ENCODE measurements at places on chromosomes 2 and 18. TPM values are rescaled to one million over a fixed set of nuclear protein-coding genes. Genes with fewer than 3 reads are reported as not detected.

- DNase-seq: no peak
These were observed 288.1 kb downstream of the SUCLG1 start for GRCh38 chr2:84170979-84171378.

GRCh38 chr2:37681587-37681986 lies 10.1 kb upstream of the CDC42EP3 start:
- no peak for DNase-seq

- DNase-seq: no peak
These were observed 213.0 kb upstream of the HAAO start for GRCh38 chr2:43005245-43005974.

DNA sequence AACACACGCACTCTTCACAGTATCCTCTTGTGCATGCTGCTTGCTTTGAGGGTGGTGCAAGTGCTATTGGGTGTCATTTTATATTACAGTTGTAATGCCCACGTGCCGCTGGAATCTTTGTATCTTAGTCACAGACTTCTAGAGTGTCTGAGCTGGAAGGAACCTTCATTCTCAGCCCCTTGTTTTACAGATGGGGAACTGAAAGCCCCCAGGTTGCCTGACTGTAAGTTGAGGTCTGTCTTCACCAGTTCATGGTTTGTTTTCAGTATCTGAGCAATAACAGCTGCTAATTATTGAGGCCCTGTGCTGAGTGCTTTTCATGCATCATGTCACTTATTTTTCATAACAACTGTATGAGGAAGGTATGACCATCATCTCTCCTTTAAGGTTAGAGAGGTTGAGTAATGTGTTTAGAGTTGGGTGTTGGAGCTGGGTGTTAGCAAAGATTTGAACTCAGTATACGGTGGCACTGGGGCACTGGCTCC lies 77.0 kb downstream of the PRKCE start:
- no peak for DNase-seq

GRCh38 chr2:12858786-12859185 lies 142.1 kb downstream of the TRIB2 start:
- DNase-seq: peak; percentile 18

GRCh38 chr2:130913891-130914290 lies 77.2 kb downstream of the ARHGEF4 start:
- DNase-seq: no peak

DNA sequence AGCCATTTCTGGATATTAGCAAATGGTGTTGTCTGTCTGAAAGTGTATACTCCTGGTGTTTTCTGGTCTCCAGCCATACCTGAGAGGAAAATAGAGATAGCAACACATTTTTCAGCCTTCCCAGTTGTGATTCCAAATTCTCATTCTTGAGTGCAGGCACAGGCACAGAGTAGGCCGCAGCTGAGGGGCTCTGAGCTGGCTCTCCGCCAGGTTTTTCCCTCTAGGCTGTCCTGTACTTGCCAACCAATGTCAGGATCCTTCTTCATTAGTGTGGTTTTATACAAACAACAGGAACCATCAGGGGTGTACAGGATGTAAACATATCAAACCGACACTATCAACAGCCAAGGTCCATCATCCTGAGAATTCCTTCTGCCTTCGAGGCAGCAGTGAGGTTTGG lies 1733.6 kb upstream of the CELF4 start:
- no peak for DNase-seq

DNA sequence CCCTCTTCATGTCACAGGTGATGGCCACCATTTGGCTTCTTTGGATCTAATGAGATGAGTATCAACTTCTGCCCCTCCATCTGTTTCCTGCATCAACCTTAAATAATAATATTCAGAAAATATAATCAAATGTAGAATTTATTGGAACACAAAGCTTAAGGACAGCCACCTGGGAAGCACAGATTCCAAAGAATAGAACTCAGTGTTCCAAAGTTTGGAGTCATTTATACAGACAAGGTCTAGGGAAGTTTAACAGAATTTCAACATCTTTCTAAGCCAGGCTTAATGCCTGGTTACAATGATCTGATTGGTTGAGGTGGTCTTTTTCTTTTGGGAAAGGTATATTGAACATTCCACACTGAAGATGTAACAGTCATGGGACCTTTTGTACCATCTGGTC lies 218.0 kb upstream of the PIEZO2 start:
- DNase-seq: no peak

DNA sequence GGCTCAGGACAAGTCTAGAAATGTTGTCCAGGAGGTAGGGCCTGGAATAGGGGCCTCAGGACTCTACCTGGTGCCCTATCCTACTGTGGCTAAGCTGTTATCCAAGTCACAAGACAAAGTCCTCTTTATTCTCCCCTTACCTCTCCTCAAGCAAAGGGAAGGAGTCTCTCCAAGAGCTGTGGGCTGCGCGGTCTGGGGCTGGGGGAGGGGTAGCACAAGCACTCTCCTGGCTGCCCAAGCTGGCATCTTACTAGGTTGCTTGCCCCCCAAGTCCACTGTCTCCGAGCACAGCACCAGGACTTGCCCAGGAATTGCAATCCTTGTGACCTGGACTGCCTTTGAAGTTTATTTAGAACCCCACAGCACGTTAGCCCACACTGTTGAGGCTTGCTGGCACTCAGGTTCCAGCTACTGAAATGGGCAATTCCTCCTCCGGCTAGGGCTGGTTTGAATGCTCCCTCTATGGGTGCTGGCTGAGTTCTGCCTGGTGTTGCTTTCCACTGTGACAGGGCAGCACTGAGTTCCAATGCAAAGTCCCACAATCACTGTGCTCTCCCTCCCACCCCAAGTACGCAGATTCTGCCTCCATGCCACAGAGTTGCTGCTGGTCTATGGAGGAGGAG lies 18.5 kb downstream of the DHRS9 start:
- no peak for DNase-seq

- no peak for DNase-seq
These were observed 4.7 kb upstream of the CAPN10 start for GRCh38 chr2:240581811-240582210.

DNA sequence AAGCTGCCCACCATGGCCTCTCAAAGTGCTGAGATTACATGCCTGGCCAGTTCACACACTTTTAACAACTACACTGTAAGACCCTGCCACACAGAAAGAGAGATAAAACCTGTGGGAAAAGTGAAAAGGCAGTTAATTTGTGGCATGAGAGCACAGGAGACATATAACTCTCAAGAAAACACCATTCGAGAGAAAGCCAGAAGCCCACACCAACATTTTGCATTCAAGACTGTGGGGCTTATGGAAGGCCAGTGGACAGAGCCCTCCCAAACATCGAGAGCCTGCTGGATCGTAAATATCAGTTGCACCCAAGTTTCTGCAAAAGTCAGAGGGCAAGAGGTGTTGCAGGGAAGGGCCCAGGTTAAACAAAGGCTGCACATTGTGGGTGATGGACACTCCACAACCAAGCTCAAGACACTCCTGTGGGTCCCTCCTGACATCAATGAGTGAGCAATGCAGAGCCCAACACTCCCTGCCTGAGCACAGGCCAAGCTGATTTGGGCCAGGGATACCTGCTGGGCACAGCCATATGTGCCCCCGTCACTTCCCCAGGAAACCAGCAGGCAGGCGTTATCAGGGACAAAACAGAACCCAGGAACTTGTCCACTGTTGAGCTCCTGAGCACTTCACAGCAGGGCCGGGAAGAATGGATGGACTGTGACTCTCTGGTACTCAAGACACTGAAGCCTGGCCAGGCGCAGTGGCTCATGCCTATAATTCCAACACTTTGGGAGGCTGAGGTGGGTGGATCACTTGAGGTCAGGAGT lies 114.4 kb downstream of the ZFP36L2 start:
- no peak for DNase-seq

DNA sequence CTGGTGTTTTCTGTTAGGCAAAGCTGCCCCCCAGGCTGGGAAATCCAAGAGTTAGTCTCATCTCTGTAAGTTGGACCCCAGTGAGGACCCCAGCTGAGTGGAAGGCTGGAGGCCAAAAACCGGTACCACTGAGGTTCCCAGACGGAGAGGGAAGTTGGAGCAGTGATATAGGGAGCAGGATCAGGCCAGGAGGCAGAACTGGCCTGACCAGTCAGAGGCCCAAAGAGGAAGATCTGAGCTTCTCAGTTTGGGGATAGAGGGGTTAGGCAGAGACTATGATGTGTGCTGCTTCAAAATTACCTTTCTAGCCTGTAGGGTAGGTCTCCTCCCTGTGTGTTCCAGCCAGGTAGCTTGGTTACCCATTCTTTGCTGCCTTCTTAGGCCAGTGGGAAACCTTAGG lies 4.6 kb upstream of the RNF181 start:
- DNase-seq: no peak

GRCh38 chr2:168722592-168722991 lies 79.8 kb upstream of the NOSTRIN start:
- DNase-seq: peak; percentile 63

DNA sequence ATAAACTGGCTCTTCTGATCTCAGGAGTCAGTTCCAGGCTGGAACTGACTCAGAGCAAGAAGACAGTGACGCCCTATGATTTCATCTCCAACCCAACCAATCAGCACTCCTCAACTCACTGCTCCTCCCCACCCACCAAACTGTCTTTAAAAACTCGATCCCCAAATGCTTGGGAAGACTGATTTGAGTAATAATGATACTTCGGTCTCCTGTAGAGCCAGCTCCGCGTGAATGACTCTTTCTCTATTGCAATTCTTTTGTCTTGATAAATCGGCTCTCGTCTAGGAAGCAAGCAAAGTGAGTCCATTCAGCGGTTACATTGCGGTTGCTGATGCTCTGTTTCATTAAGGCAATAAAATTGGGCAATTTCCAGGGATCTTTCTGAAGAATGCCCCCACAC lies 1025.3 kb upstream of the CNTNAP5 start:
- no peak for DNase-seq

DNA sequence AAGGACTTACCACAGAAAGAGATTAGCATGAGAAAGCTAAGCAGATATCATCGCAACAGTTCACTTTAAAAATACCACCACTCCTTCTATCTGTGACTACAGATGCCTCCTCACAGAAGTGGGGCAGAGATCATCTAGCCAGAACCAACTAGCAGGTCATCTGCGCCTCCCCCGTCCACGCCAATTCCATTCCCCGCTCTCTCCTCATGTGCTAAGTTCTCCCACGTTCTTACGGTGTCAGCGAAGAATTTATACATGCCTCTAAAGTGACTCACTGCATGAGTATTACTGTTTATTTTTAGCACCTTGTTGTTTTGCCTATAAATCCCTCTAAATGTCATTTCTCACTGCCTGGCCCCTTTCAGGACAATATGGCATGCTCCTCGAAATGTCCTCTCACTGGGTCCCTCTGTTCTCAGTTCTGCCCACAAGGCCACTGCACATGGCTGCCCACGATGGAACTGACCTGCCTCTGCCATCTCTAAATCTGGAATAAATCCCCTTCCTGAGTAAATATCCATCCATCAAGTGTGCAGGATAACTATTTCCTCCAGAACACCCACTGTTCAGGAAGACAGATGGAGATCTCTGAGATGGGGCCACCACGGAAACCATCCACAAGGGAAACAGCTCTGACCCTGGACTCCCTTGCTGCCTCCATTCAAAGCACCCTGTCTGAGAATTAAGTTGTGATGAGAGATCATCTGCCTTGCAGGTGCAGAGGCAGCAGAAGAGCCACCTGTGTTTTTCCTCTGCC lies 137.7 kb downstream of the IRS1 start:
- peak; percentile 94 for DNase-seq

GRCh38 chr2:240168546-240169361 lies 28.3 kb upstream of the OTOS start:
- DNase-seq: no peak

- no peak for DNase-seq
These were observed 3.3 kb upstream of the WDR75 start for GRCh38 chr2:189437926-189438325.

DNA sequence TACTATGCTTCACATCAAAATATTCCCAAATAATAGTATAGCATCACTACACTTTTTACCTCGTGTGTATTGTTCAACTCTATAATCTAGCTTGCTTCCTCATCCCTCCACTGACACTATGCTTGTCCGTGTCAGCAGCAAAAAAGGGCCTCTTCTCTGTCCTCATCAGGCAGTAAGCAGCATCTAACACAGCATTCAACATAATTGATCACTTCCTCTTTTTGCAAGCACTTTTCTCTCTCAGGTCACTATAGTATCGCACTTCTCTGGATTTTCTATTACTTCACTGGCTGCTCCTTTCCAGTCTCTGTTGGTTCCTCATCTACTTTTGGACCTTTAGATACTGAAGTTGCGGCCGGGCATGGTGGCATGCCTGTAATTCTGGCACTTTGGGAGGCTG lies 64.9 kb upstream of the ZSWIM2 start:
- no peak for DNase-seq

DNA sequence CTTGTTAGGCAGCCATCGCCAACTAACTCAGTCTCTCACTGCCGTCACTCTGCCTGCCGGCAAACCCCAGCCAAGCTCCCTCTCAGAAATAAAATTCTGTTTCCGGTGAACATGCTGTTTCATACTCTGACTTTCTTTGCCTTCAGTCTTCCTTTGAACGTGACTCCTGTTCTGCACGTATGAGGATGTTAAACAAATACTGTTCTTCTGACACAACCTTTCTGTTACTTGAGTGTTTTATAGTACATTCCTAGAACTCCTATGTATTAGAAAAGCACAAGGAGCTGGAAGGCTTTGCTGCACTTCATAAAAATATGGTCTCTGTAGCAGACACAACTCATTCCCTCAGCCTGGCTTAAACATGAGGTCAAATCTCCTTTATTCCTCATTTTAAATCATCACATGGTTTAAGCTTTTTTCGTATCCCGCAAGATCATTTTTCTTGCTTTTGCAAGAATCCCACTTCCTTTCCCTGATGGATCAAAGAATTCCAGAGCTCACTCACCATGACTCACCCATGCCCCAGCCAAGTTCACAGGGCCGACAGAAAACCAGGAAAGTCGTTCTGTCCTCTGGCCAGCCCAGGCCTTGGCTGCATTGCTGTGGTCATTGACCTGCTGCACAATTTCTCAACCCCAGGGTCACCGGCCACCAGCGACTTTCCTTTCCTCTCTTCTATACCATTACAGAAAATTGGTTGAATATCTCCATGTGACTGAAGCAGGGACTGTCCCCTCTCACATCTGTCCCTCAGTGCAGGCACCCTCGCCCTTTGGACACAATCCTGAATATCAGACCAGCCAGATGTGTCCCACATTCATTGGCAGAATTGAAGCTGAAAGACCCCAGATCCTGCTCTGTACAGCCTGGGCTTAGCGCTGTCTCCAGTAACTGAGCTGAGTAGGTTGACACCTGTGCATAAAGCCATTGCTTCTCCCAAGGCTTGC lies 183.1 kb upstream of the ARL4C start:
- peak; percentile 91 for DNase-seq

Gene CELF4
- not detected for total RNA-seq

Gene COLEC11
- total RNA-seq: not detected

Gene POTEJ
- not detected for total RNA-seq

Gene NT5DC4
- not detected for total RNA-seq

Gene PIKFYVE
- total RNA-seq: 19.7 TPM

Gene PLB1
- total RNA-seq: 0.11 TPM

Gene AQP12B
- total RNA-seq: not detected

Gene SCYGR2
- not detected for total RNA-seq

Gene ST6GAL2
- total RNA-seq: not detected

Gene RFTN2
- 2.1 TPM for total RNA-seq

Gene CPO
- not detected for total RNA-seq

Gene ATG16L1
- 17.2 TPM for total RNA-seq

Gene ZNF385B
- total RNA-seq: not detected

Gene SNORC
- 0.63 TPM for total RNA-seq

Gene OTX1
- total RNA-seq: 0.25 TPM
